Epithelial cell of proximal tubule (primary cell): ENCODE measurements at places on chromosomes 5 and 9.
A peak's percentile ranks its signal among the peaks of the same experiment; 100 is the strongest.

- DNase-seq = no peak
These were observed 355.4 kb upstream of the PDE4D start for GRCh38 chr5:60248901-60249300.

DNA sequence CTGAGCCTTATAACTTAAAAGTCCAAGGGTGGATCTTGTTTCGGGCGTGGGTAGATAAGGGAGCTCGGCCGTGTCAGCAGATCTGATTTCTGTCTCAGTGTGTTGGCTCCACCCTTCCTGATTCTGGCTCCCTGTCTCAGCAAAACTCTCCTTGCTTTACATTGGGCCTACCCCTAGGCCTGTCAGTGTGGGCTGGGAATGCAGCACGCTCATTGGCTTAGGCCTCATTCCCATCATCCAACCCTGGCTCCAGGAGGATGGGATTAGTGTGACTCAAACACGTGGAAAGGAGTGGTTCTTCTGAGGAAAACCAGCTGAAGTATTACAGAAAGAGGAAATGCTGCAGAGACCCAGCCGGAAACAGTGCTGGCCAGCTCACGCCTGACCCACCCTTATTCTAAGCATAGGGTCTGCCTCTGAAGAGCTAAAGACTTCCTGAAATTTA lies 59.9 kb downstream of the ZFAND5 start:
- peak; percentile 88 for DNase-seq

- no peak for DNase-seq
These were observed 115.8 kb downstream of the DRD1 start for GRCh38 chr5:175328176-175328575.

GRCh38 chr5:172672681-172673080 lies 31.6 kb downstream of the NEURL1B start:
- no peak for DNase-seq

DNA sequence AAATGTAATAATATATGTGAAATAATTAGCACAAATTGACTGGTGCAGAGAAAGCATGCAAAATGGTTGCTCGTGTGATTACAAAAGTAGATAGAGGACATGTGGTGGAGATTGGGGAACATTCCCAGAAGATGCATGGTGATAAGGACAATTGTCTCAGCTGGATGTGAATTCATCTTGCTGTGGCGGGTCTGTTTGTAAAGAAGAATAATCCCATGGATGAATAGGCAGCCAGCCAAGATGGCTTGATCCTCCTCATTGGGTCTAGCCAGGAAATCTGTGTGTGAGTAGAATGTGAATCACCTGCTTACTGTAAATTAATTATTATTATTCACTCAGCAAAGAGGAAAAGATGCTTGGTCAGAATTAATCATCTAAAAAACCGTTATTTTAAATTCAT lies 12.6 kb upstream of the DPYSL3 start:
- no peak for DNase-seq

DNA sequence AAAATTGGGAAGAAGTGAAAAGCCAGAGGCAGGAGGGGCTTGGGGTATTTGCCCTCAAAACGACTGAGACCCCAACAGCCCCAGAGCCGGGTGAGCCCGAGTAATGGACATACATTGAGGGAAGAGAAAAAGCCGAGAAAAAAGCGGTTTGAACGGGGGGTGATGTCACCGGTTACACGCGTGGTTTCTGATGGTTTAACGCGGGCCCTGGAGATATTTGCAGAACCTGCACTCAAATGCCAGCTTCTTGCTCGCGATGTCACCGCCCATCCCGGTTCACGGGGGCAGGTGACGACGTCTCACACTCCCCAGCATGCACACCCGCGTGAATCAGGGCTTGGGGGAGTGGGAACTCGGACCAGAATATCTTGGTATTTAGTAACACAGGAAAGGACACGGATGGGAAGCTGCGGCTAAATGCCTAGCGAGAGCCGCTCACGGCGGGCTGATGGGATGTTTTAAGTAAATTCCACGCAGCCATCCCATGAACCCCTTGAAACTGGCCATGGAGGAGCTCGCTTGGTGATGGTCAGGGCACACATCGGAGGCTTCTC lies 102.0 kb upstream of the RAPGEF1 start:
- DNase-seq = no peak

GRCh38 chr5:36722900-36723299 lies 116.5 kb downstream of the SLC1A3 start:
- DNase-seq = no peak

DNA sequence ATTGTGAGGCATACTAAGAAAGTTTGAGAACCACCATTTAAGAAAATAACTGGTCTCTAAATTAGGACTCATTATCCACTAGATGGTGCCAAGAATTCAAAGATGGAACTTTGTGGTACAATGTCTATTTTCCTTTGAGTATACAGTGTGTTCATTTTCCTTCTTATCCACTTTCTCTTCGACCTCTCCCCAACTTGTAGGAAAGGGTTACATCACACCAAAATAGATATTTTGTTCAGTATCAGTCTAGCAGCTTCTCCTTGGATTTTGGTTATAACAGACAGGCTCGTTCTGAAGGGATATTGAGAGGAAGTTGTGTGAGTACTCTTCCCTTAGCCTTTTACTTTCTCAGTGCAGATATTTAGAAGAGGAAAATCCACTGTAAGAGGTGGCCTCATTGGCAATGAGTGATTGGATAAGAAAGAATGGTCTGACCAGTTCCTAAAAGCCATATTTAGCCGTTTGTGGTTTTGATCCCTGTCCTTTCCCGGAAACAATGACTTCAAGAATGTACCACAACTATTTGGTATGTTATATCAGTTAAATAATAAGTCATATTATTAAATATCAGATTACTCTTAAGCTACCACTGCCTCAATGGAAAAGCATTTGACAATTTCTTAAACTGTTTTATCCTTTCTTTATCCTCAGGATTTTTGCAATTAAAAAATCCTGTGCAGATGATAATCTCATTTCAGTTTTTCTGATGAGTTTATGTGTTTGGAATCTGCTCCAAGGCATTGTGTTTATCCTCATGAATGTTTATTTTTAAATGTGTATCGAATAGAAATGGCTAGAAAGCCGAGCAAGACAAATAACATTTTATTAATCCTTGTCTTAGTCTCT lies 69.0 kb upstream of the GRAMD2B start:
- peak; percentile 73 for DNase-seq

GRCh38 chr5:93674138-93674537 lies 67.3 kb downstream of the POU5F2 start:
- DNase-seq = no peak

- DNase-seq = no peak
These were observed 54.6 kb downstream of the MEGF9 start for GRCh38 chr9:120659676-120660075.

DNA sequence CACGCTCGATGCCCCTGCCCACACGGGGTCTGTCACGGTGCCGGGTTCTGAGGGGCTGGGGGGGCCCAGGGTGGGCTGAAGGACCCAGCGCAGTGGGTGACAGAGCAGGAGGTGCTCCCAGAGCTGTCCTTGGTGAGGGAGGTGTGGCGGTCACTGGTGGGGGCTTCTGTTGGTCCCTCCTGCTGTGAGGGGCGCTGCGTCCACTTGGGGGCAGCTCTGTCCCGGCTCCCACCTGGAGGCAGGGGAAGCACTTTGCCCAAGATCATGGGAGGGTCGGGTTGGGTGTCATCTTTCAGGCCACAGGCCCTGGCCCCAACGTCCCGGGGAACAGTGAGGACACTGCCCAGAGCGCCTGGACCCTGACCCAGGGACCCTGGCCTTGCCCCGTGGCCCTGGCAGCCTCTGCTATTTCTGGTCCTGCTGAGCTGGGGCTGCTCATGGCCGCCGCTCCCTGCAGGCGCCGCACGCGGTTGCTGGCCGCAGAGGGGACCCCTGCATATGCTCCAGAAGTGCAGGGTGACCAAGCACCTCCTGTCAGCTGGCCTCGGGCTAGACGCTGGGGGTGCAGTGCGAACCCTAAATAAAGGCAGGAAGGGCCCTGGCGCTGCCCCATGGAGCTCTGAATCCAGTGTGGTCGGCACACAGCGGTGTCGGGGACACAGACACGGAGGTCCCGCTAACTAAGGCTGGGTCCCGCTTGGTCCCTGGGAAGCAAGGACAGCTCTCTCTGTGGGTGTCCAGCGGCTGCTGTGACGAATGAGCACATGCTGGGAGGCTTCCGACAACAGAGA lies 11.6 kb upstream of the RNU6ATAC start:
- no peak for DNase-seq

GRCh38 chr9:90393365-90394152 lies 249.1 kb downstream of the DIRAS2 start:
- DNase-seq = peak; percentile 39

GRCh38 chr5:42419294-42419693 lies 3.9 kb upstream of the GHR start:
- DNase-seq = no peak

GRCh38 chr9:106296426-106296825 lies 566.5 kb upstream of the ZNF462 start:
- no peak for DNase-seq

DNA sequence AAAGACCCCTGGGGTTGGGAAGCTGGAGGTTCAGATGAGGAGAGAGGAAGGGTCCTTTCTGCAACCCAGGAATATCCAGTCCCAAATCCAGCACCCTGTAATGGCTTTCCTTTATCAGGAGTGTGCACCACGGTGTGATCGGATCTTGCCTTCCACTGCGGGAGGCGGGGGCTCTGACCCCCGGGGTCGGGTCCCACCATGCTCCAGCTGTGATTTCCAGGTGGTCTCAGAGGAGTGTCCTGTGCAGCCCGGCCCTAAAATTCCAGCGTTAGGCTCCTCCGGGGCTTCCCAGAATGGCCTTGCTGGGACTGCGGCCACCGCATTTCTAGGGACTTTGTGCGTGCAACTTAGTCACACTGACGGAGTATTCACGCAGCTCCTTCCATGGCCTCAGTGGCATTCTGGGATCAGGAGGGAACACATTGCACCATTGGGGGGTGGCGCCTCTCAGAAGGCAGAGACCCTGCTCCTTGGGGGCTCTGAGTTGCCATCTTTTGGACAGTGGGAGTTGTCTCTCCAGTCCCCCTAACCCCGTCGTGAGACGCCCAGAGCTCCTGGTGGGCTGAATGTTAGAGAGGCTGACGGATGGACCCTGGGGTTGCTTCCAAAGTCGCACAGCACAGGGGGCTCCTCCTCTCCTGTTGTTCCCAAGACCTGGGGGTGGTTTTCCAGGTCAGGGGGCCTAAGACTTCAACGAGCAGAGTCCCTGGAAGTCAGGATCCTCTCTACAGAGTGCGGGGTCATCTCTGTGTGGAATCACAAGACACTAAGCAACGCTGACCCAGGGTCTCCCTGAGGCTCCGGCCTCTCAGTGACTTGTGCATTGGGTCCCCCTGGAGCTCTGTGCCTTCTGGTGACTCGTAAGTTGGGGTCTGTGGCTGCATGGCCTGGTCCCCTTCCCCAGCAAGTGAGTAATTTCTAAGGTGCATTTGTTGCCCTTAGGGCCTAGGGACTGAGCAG lies 42.7 kb upstream of the IRX4 start:
- no peak for DNase-seq

DNA sequence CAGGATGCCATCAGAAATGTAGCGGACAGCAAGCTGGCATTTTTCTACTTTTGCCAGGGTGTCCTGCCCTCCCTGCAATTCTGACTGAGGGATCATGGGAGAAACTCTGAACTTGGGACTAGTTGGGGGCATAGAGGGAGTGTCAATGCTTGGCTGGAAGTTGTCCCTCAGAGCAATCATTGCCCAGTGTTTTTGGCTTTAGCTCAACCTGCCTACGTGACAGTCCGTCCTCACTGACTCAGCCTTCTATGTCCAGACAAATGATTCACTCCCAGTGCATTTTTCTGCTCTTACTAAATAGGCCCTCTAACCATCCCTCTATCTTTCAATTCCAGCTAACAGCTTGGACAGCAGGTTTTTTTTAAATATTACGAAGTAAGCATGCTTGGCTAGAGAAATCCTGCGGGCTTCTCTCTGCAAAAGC lies 627.4 kb downstream of the TLR4 start:
- peak; percentile 93 for DNase-seq

DNA sequence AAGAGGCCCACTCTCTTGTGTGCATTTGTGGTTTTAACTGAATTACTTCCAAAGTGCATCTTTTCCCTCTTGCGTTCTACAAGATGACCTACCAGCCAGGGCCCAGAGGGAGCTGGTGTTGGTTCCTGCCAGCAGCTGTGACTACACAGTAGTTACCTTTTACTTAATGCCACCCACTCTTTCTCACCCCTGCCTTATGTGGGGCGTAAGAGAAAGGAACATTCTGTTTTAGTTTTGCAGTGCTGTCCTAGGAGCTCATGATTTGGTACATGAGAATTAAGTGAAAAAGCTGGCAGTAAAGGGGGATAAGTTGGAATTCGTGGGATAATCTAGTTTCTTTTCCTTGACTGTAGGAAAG lies 45.4 kb downstream of the RCL1 start:
- no peak for DNase-seq
